ENCODE measurements at places on chromosomes 5 and 9. TPM values are rescaled to one million over a fixed set of nuclear protein-coding genes. Genes with fewer than 3 reads are reported as not detected.

DNA sequence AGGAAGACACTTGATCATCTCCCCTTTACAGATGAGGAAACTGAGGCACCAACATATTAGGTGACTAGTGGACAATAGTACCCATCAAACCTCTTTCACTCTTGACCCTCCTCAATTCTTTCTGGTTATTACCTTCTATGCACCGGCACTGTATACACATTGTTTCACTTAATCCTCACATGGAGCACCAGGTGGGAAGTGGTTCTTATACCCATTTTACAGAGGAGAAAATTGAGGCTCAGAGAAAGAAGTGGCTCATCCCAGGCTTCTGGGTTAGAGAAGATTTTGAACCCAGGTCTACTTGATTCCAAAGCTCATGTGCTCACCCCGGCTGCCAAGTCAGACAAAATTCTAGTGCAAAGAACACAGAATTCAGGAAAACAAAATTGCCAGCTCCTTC is 17.4 kb upstream of the DENND1A start:
- no peak for DNase-seq
- no peak overlapping the region for H3K27ac ChIP-seq
- H3K36me3 ChIP-seq = no peaks in the 10 kb centered on the region

The PCDH12 gene
- total RNA-seq = 20.4 TPM

The AGXT2 gene
- not detected for total RNA-seq

The ZBED3 gene
- 16.0 TPM for total RNA-seq

The MAN2A1 gene
- 47.6 TPM for total RNA-seq
